ENCODE measurements at places on chromosomes 13 and 19. TPM values are rescaled to one million over a fixed set of nuclear protein-coding genes. Genes with fewer than 3 reads are reported as not detected.
A peak's percentile ranks its signal among the peaks of the same experiment; 100 is the strongest.

Gene ARL11
- total RNA-seq: not detected

Gene ZNF709
- total RNA-seq: 2.2 TPM

Gene ZNF540
- not detected for total RNA-seq

Gene PDE4C
- total RNA-seq: 1.8 TPM

- peak overlapping the region; percentile 56 for H3K27ac ChIP-seq
- H3K4me3 ChIP-seq: peak overlapping the region; percentile 97
- DNase-seq: peak; percentile 75
- H3K36me3 ChIP-seq: no peaks in the 10 kb centered on the region
- no peaks in the 10 kb centered on the region for H3K27me3 ChIP-seq
Measured at GRCh38 chr19:45767410-45767880, 1.6 kb downstream of the SIX5 start.

DNA sequence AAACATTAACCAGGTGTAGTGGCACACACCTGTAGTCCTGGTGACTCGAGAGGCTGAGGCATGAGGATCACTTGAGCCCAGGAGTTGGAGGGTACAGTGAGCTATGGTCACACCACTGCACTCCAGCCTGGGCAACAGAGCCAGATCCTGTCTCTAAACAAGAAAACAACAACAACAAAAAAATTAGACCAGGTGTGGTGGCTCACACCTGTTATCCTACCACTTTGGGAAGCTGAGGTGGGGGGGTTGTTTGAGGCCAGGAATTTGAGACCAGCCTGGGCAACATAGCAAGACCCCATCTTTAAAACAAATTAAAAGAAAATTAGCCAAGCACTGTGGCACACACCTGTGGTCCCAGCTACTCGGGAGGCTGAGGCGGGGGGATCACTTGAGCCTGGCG is 20.8 kb upstream of the PTPRS start:
- DNase-seq: no peak
- no peaks in the 10 kb centered on the region for H3K36me3 ChIP-seq
- H3K4me1 ChIP-seq: peaks cover 10% of the 10 kb centered on the region
- H3K27me3 ChIP-seq: peaks cover 11% of the 10 kb centered on the region

- H3K4me3 ChIP-seq: no peak overlapping the region
- DNase-seq: no peak
- H3K27me3 ChIP-seq: no peaks in the 10 kb centered on the region
- no peaks in the 10 kb centered on the region for H3K4me1 ChIP-seq
- peaks cover 6% of the 10 kb centered on the region for H3K36me3 ChIP-seq
- no peak overlapping the region for H3K27ac ChIP-seq
Measured at GRCh38 chr19:29952646-29953045, 10.6 kb downstream of the URI1 start.

All from PC-3 (cell line).